ENCODE measurements at places on chromosomes 1 and 21.

GRCh38 chr1:31054349-31054748 lies 11.2 kb downstream of the PUM1 start:
- no peak for DNase-seq

DNA sequence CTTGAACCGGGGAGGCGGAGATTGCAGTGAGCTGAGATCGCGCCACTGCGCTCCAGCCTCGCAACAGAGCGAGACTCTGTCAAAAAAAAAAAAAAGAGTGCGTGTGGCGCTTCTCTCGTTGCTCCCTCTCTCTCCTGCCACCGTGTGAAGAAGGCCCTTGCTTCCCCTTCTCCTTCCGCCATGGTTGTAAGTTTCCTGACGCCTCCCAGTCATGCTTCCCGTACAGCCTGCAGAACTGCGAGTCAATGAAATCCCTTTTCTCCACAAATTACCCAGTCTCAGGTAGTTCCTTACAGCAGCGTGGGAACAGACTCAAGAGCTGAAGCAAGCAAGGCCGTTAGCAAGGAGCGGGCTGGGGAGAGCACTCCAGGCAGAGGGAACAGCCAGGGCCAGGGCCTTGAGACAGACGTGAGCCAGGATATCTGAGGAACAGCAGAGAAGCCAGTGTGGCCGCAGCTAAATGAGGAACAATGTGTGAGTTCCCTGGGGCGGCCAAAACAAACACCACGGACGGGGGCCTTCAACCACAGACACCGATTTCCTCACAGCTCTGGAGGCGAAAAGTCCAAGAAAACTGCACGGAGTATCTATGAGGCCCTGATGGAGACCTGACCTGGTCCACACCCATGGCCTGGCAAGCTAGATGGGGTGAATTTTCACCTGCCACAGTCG lies 54.2 kb upstream of the ETS2 start:
- peak; percentile 76 for DNase-seq

GRCh38 chr1:42852608-42852980 lies 6.2 kb downstream of the ZNF691 start:
- DNase-seq, result no peak

- no peak for DNase-seq
These were observed 22.6 kb upstream of the ATP2B4 start for GRCh38 chr1:203603940-203604591.

DNA sequence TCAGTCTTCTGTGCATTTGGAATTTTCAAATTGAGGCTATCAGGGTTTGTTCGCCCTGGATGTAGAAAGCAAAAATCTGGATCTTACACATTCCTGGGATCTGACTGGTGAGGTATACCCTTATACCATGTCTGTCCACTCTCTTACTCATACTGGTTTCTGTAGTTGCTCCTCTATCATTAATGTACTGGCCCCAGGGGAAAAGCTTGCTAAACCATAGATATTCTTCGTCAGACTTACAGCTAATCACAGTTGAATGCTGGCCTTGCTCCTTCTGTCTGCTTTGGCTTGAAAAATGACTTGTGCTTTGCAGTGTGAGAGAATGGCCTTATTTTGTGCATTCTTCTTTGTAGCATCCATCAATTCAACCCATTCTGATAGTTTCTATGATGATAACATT lies 30.5 kb downstream of the TBCE start:
- DNase-seq, result no peak

DNA sequence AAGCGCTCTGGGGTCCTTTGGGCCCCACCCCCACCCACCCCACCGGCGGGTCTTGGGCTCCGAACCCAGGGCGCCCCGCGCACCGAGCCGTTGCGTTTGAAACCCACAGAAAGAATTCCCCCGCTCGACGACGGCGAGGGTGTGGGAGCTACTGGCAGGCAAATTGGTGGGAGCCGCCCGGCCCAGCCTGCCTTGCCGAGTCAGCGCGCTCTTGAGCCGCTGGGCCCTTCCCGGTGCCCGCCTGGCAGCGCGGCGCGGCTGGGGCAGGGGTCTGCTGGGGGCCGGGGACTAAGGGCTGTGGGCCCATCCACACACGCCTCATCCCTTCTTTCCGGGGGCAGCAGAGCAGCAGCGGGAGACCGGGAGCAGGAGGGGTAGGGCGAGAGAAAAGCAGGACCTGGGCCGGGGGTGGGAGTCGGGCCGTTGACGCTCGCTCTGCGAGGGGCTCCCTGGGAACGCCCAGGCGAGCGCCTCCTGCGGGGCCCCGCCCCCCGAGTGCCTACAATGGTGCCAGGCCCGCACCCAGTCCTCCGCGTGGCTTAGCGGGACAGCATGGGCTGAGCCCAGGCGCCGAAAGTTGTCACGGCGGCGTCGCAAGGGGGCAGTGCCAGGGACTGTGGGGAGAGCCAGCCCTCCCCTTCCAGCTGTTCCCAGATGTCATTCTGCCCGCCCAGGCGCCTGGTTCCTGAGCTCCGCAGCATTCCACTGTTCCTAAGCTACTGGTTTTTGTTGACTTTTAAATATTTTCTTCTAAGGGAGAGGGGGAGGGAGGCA lies at the start of gene C1orf94:
Gene C1orf94 (plus strand): TSS at position 78 of the 774 bp plus-strand sequence. CDS start 883 bp downstream, outside the sequence.
- DNase-seq, result no peak

GRCh38 chr1:1094981-1095380 lies 20.9 kb upstream of the RNF223 start:
- no peak for DNase-seq

DNA sequence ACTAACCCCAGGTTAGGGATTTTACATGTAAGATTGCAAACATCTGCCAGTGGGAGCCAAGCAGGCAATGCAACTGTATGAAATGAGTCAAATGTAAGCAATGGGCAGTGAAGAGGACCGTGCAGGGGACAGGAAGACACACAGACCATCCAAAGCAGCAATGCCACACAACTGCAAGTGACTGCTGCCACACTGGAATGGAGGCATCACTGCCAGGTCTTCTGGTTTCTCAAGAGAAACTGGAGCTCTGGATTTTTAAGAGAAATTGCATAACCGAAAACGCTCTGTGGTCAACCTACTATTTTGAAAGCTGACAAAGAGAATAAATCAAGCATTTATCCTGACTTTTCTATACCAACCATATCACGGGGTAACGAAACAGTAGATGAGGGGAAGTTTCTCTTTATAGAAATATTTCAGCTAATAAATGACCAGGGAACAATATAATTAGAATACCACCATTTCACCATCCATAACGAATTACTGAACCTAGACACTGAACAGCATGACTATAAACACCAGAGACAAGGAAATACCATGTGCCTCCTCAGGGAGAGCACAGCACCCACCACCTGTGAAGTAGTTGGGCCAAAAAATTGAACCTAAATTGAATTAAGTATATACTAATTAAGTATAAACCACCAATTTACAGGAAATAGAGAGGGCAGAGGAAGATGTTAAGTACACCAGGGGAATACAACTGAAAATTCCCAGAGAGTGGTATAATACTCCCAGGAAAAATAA lies 4.4 kb downstream of the AK2 start:
- no peak for DNase-seq

DNA sequence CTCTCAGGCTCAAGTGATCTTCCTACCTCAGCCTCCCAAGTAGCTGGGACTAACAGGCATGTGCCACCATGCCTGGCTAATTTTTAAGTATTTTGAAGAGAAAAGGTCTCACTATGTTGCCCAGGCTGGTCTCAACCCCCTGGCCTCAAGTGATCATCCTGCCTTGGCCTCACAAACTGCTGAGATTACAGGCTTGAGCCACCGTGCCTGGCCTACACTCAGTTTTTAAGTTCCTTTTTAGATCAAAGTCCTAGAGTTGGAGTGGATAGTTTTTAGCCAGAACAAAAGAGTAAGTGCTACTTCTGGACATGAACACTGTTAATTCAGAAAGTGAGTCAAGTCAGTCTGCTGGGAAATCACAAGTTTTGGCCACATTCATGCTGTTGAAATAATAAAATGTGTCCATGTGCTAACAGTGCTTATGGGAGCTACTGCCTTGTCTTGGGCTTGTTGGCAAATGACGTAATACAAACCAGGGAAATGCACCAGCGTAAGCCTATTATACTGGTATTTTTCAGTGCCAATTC lies 84.2 kb downstream of the NDUFS5 start:
- no peak for DNase-seq

DNA sequence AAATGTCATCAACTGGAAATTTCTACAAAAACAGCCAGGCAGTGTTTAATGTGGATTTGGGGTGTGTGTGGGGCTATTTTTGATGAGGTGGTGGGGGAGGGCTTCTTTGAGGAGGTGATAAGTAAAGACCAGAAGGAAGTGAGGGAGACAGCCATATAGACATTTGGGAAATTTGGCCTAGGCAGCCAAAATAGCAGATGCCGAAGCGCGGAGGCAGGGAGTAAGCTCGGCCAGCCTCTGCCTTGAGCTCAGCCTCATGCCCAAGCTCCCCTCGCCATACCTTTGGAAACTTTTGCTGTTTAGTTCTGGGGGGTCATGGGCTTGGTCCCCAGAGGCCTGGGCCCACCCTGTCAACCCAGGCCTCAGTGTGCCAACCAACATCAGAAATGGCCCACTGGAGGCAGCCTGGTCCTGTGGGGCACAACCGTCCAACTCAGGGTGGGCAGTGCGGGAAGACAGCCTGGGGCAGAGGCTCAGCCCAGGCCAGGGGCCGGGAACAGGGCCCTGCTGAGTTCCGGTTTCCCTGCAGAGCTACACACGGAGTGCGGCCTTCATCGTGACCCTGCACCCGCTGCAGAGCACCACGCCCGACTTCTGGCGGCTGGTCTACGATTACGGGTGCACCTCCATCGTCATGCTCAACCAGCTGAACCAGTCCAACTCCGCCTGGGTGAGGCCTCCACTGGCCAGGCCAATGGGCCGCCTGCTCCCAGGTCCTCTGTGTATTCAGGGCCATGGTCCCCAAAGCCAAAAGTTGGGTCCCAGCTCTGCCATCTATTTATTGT lies 84.0 kb downstream of the PTPRU start:
- peak; percentile 51 for DNase-seq
